ENCODE measurements at places on chromosomes 2 and 18.

DNA sequence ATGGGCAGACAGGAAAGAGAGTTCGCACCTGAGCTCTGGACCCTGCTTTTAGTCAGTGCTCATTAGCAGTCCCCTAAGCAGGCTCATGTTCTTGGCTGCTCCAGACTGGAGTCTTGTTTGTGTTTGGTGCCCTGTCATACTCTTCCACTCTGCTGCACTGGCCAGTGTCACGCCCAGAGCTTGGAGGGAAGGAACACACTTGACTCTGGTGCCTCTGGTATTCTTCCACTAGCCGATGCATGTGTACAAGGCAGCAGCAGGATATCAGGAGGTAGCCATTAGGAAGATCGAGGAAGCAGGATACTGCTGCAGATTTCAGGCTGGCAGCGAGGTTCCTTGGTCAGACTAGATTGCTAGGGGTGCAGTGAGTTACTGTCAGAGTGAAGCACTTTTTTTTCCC, 81.4 kb upstream of the B3GNT2 start:
- DNase-seq = no peak

DNA sequence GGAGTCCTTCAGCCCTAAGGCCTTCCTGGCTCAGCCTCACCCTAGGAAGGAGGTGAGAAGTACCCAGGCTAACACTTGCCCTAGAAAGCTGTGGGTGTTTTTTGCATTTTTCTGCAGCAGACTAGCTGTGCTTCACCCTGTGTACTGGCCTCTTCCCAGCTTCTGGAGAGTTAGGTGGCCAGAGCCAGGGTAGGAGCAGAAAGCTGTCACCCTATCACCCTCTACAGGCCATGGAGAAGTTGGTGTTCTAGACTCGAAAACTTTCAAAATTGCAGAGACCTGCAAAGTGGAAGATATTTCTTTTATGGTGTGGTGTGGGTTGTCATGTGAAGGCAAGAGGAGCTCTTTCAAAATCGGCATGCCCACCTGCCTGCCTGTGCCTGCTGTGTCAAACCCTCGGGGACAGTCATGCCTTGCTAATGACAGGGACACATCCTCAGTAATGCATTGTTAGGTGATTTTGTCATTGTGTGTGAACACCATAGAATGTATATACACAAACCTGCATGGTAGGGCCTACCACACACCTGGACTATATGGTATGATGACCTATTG, 29.8 kb downstream of the EHD3 start:
- DNase-seq = no peak

DNA sequence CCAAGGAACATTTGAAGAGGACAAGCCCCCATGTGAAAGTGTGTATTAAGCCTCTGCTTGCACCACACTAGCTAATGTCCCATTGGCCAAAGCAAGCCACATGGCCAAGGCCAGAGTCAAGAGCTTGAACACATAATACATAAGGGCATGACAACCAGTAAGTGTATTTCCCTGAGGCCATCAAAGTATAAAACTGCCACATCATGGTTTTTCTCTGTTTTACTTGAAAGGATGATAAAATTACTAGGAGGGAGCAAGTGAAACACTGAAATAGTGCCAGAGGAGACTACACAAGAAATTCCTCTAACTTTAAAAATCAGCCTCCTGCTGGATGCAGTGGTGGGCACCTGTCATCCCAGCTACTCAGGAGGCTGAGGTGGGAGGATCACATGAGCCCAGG, 30.9 kb upstream of the EML6 start:
- DNase-seq = no peak

GRCh38 chr2:187543488-187543887, 10.7 kb downstream of the TFPI start:
- DNase-seq = no peak

Data from hematopoietic multipotent progenitor cell treated with erythropoietin and hydrocortisone succinate and interleukin-3 and kit ligand, for 15 days (in vitro differentiated cells).